Stimulated activated CD8-positive, alpha-beta memory T cell treated with anti-CD3 and anti-CD28 coated beads, Interleukin-12 subunit alpha, Interleukin-12 subunit beta, amount 100 ng/mL, for 4 hours (primary cell): ENCODE measurements at places on chromosomes 3 and 15.

GRCh38 chr15:80527961-80528360 lies 123.8 kb downstream of the ARNT2 start:
- DNase-seq = no peak

GRCh38 chr3:174397848-174398247 lies 461.3 kb upstream of the NAALADL2 start:
- no peak for DNase-seq

- DNase-seq = no peak
These were observed 37.7 kb downstream of the GPD1L start for GRCh38 chr3:32143849-32144757.

DNA sequence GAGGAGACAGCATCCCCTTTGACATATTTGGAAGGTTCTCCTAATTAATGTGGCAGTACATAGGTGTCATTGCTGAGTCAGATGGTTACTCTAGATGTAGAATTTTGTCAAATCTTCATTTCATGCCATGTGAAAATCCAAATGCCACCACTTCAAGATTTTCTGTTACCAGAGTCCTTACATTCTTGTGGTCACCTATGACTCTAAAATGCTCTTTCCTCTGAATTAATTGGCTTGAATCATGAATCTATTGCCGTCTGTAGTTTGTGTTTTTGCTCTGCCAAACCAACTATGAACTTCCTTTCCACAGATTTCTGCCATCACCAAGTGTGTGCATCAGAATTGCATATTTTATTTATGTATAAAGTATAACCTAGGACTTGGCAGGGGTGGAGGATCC lies 269.4 kb upstream of the ZPLD1 start:
- DNase-seq = no peak

DNA sequence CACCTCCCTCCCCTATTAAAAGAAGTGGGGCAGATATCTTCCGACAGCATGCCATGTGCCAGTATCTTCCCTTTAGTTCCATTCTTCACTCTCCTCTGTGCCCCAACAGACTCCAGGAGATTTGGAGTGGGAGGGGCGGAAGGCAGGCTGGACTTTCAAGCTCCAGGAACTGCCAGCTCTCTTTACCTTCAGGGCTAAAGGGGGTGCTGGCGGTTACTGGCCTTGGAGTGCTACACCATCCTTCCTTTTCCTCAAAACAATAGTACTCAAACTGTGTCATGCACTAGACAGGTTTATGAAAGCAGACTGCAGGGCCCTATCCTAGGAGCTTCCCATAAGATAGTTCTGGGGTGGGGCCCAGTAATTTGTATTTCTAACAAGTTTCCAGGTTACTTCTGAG lies 6.0 kb downstream of the LINS1 start:
- DNase-seq = no peak

- no peak for DNase-seq
These were observed 77.9 kb downstream of the PCSK6 start for GRCh38 chr15:101411581-101411980.

GRCh38 chr3:114892131-114892879 lies 254.8 kb downstream of the ZBTB20 start:
- DNase-seq = no peak

DNA sequence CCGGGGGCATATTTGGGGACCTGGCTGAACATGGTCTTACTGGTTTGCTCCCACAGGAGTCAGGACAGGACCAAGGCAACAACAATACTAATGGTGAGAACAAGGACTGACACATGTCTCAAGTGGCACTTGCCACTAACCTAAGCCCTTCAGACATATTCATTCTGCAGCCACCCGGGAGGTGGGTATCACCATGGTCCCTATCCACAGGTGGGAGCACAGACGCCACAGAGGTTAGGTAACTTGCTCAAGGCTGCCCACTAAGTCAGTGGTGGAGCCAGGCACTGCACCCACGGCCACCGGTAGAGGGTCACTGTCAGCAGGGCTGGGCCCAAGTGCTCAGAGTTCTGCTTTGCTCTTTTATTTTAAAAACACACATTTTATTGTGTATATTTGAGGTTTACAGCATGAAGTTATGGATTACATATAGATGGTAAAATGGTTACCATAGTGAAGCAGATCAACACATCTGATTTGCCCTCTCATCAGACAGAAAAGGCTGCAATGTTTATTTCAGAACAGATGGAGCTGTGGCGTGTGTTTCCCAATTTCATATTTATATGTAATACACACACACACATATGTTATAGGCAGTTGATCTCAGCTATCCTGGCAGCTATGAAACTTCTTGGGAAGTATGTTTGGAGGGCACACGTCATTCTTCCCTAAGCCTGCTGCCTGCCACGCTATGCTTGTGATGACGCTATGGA lies 30.0 kb upstream of the SLC41A3 start:
- no peak for DNase-seq

DNA sequence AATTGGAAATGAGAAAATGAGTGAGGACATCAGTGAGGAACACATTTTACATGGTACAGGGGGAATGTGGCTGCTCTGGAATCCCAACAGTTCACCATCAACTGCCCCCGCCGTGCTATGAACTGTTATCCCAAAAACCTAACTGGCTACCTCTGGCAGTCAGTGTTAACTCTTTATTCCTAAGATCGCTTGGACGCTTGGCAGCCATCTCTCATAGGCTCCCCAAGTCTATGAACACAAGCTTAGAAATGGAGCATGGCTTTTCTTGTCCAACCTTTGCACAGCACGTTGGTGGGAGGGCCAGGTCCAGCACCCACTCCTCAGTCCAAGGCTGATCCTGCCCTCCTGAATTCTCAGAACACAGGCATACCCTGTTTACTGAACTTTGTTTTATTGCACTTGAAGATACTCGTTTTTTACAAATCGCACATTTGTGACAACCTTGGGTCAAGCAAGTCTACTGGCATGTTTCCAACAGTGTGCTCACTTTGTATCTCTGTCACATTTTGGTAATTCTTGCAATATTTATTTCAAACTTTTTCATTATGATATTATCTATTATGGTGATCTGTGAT lies 53.6 kb downstream of the SENP2 start:
- no peak for DNase-seq

DNA sequence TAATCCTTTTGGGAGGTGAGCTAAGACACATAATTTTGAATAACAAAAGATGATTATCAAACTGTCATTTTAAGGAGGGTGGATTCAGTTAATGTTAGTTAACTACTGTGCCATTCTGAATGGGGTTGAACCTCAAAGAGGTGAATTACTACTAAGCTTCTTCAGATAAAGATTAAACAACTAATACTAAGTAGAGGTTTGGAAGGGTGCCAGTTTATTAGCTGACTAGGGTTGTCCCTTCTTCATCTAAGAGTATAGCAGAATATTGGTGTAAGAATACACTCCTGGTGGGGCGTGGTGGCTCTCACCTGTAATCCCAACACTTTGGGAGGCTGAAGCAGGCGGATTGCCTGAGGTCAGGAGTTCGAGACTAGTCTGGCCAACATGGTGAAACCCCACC lies 123.1 kb upstream of the LRRFIP2 start:
- DNase-seq = no peak

DNA sequence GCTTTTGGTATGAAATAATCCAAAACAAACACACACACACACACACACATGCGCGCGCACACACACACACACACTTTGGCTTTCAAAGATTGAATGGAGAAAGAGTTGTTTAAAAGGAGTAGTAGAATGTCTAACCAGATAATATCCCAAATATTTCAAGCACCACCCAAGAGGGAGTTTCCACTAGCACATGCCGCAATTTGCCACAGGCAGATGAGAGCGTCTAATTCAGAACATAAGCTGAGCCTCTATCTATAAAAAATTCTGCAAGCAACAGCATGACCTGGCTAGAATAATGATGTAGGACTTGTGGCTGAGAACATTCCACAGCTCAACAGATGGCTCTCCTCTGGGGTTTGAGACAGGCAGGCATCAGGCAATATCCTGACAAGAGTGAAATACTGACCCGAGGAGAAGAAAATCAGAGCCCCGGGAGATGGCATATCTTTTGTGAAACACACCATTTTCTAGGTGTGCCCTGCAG lies 302.5 kb upstream of the GADL1 start:
- DNase-seq = no peak

DNA sequence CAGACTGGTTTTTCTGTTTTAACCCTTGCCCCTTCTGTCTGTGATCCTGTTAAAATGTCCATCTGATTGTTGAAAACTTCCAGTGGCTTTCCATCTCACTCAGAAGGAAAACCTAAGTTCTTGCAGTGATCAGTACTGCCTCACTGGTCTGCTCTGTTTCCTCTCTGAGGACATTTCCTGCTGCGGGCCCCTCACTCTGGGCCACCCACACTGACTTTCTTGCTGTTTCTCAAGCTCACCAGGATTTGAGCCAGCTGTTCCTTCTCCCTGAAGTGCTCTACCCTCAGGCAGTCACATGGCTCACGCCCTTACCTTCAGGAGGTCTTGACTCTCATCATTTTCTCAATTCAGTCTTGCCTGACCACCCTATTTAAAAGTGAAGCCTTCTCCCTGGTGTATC lies 1.8 kb downstream of the GRK7 start:
- DNase-seq = no peak

GRCh38 chr3:30952786-30953185 lies 58.3 kb upstream of the GADL1 start:
- no peak for DNase-seq

DNA sequence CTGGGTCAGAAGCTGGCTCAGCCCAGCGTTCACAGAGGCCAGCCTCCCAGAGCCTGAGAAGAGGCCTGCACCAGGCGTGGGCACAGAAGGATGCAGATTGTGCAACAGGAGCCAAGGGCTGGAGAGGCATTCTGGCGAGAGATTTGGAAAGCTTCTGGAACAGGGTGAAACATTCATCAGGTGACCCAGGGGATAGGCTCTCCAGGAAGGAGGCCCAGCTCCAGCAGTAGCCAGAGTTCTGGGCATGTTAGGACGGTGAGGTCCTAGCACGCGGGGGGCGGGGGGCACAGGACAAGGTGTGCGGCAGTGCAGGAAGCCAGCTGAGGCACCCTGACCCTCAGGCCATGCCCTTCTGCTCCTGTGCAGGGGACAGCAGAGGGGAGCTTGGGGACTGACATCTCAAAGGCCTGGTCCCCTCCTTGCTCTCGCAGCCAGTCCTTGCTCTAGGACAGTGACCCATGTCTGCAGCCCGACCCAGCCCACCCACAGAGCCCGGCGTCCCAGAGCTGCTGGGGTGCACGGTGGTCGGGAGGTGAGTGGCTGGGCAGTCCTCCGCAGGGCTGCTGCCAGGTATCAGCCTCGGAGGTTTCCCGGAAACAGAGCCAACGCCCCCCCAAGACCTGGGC lies 111.7 kb upstream of the KLF13 start:
- no peak for DNase-seq

DNA sequence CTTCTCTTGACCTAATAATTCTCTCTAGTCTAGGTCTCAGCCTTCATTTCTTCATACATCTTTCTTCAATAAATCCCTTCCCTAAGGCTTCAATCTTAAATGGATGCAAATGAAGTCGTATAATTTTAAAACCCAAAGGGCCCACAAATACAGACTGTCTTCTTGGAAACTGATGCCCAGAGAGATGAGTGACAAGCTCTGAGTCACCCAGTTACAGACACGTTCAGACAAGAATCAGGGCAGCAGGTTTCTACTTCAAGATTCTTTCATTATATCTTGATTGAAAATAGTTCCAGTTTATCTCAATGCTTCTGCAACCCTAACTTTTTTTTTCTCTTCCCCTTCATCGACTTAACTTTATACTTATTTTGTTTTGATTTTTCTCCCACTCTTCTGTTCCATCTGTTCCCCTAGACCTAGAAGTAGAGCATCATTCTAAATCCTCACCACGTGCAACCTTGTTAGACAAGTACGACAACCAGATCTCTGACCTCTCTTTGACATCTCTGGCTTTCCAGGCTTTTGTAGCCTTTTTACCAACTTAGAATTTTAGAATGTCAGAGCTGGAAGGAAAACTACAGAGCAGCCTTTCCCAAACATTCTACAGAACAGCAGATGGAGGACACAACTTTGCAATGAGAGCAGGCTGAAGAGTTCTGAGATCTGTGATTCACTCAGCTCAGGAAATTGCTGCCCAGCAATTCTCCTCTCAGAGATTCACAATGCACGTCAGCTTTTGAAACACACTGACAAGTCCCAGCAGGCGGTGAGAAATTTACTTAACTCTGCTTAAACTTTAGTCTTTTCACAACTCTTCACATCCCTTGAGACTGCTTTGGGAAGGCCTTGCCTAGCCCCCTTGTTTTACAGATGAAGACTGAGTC lies 25.3 kb downstream of the NCEH1 start:
- no peak for DNase-seq

- DNase-seq = no peak
These were observed 30.8 kb upstream of the ARF4 start for GRCh38 chr3:57627976-57628375.

DNA sequence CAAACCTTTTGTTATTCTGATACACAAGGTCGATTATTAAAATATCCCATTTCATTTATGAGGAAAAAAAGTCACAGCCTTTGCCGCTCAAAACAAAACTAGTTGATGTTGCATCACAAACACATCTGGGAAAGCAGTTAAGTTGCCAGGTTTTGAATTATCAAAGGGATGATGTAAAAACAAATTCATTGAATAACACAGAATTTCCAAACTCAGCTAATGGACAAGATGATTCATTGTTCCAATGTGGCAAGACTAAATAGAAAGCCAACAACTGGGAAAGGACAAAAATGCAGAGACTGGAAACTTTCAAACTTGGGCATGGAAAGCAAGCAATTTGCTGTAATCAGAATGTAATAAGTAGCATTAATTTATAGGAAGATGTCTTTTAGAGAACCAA lies 610.0 kb upstream of the ZNF385D start:
- no peak for DNase-seq

DNA sequence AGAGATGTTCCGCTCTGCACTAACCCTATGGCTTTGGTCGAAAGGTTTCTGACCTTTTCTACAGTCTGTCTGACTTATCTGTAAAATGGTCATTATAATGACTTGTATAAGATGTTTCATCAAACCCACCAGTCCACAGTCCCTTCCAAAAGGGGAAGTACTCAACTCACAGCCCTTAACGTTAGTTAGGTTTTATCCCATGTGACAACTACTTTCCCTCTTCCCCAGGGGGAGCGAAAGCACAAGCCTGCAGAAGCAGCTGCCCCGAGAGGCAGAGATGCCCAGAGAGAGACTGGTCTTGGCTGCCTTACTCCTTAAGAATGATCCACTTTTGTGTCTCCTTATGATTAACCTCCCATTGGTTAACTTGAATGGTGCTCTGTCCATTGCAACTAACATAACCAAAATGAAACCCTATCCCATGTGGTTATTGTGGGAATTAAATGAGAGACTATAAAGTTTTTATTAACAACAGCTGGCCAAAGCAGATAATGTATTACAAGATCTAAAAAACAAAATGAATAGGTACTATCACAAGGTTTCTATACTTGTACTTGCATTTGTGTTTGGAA lies 6.4 kb downstream of the ASTE1 start:
- DNase-seq = no peak
